Activated T-cell treated with anti-CD3 and anti-CD28 coated beads, Interleukin-2, amount 50 U/mL, for 4 hours (primary cell): ENCODE measurements at places on chromosomes 2 and 18. TPM values are rescaled to one million over a fixed set of nuclear protein-coding genes. Genes with fewer than 3 reads are reported as not detected.

DNPEP gene
- 221 TPM for total RNA-seq

COLEC12 gene
- total RNA-seq: 0.08 TPM

CABYR gene
- 0.98 TPM for total RNA-seq

VWC2L gene
- total RNA-seq: not detected

REG3A gene
- total RNA-seq: not detected
